Esophagus squamous epithelium (tissue), 5 donors: ENCODE measurements at places on chromosomes 12 and 14.

GRCh38 chr14:101882141-101882935, 82.0 kb upstream of the DYNC1H1 start:
- no peak for DNase-seq

DNA sequence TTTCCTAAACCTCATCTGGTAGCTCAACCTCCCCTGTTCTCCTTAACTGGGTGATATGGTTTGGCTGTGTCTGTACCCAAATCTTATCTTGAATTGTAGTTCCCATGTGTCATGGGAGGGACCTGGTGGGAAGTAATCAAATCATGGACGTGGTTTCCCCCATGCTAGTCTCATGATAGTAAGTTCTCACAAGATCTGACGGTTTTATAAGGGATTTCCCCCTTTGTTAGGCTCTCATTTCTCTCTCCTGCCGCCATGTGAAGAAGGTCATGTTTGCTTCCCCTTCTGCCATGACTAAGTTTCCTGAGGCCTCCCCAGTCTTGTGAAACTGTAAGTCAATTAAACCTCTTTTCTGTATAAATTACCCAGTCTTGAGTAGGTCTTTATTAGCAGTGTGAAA, 19.5 kb downstream of the COX16 start:
- no peak for DNase-seq

DNA sequence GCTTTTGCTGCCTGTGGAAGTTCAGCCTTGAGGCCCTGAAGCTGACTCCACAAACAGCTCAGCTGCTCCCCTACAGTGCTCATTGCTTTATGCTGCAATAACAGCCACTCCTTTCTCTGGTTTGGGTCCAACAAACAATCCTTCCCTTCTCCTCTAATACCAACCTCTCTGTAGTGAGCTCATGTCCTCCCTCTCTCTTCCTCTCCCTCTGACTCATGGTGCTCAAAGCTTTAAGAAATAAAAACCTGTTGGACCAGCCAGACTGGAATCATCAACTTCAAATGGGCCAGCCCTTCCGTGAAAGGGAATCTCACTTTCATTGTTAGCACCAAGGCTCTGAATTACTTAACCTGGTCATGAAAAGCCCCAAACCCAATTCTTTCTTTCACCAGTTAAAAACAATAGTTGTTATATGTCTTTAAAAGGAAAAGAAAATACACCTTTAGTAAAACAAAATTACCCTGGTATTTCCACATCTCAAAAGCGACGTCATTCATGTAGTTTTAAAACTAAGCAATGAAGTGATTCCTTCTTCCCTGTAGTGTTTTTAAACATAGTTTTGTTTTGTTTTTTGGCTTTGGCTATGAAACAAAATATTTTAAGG, 126.4 kb downstream of the DUSP6 start:
- no peak for DNase-seq

DNA sequence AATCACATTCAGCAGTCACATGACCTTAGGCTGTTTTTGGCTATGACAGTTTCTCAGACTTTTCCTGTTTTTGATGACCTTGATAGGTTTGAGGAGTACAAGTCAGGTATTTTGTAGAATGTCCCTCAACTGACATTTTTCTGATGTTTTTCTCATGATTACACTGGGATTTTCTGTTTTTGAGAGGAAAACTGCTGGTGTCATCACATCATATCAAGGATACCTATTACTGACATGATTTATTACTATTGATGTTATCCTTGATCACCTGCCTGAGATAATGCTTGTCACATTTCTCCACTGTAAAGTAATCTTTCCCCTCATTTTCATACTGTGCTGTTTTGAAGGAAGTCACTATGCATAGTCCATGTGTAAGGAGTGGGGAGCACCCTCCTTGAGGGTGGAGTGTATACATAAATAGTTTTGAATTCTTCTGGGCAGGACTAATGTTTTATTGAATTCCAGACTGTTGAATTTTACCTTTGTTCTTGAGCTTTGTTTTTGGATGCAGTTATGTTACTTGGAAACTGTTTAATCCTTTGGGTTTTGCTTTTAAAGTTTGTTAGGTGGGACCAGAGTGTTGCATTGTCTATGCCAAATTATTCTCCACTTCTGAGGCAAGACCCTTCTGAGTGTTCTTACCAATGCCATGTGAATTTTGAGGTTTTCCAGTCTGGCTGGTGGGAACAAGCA, 444.5 kb upstream of the FAR2 start:
- no peak for DNase-seq

- DNase-seq = no peak
Observed at GRCh38 chr12:56120158-56120846, 2.2 kb downstream of the ZC3H10 start.

DNA sequence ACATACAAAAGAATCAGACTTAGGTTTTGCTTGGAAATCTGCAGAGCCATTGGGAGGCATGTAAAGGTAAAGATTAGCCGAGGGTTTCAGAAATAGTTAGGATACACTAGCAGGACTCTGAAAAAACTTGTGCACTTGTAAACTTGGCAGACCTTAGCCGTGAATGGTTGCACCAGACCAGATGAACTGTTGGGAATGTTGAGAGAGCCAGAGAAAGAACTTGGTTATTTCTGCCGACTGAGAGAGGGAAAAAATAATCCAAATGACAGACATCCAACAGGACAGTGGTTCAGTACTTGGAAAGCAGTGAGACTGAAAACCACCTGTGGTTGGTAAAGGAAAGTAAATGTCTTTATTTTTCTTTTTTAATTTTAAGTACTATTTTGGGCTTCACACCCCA, 222.5 kb upstream of the DDHD1 start:
- no peak for DNase-seq

DNA sequence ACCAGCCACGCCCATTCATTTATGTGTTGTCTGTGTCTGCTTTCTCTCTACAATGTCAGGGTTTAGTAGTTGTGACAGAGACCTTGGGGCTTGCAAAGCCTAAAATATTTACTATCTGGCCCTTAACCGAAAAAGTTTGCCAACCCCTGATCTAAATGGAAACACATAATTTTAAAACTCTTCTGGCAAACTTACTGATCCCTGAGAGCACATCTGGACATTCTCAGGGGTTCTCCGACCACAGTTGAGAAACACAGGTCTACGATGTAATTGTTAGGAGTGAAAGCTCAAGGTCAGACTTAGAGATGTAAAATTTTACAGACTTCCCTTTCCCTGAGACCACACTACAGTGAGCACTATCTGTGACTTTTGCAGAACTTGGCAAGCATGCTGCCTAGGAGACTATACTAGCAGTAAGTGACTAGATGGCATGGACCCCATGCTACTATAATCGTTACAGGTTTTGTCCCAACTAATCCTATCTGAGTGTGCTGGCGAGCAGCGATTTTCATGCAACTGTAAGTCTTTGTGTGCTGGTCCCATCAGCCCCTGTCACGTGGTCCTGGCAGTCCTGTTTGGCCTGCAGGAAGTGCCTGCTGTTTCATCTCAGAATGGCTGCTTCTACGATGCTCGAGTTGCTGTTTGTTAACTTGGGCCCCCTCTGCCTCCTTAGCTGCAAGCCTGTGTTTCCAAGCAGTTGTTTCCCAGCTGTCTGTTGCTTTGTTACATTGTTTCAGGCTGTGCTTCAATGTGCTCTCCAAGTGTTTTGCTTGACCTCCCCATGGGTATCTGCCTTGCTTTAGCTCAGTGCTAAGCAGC, 21.6 kb downstream of the TMTC2 start:
- DNase-seq = no peak

- DNase-seq = no peak
Observed at GRCh38 chr12:122884860-122885259, 11.1 kb downstream of the VPS37B start.

- DNase-seq = no peak
Observed at GRCh38 chr12:110582276-110583136, 612 bp downstream of the PPTC7 start.

GRCh38 chr12:40889329-40889728, 197.1 kb downstream of the CNTN1 start:
- no peak for DNase-seq

GRCh38 chr12:124719231-124719630, 144.4 kb downstream of the SCARB1 start:
- no peak for DNase-seq

- DNase-seq = no peak
Observed at GRCh38 chr12:2233034-2233433, 180.2 kb downstream of the CACNA1C start.

- DNase-seq = no peak
Observed at GRCh38 chr12:71469258-71469750, 29.7 kb downstream of the LGR5 start.

DNA sequence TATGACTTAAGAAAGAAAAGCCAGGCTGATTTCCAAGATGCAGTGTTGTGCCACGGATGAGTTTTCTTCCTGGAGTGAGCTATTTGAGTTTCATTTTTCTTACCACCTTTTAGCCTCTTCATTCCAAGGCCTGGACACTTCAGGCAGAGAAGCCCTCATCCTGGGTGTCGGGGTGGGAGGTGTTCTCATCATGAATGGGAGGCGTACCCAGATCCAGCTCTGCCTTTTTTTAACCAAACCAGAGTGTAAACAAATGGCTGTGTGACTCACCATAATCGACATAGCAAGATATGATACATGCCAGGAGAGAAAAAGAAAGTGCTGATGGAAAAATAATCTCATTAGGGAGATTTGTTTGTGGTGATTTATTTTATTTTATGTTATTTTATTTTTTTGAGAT, 79.9 kb downstream of the ARF6 start:
- DNase-seq = no peak

DNA sequence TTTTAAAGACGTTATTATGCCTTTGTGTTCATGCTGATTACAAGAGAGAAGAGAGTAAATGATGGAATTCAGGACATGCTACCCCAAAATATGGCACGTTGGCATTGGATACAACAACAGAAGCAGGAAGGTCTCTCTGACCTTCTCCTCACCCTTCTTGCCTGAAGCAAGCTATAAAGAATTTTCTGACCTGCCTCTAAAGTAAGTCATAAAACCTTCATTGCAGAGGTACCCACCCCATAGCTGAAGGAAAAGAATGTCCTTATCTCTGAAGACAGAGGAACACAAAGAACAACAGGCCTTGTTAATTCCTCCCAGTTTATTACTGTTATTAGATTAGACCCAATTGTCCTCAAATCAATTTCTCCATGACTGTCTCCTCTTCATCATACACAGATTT, 176.2 kb downstream of the FBXL14 start:
- DNase-seq = no peak

- no peak for DNase-seq
Observed at GRCh38 chr12:132954471-132955048, 1.5 kb downstream of the ZNF605 start.

- no peak for DNase-seq
Observed at GRCh38 chr12:3076730-3077571, at the start of gene TSPAN9. TSS of gene TSPAN9 (plus strand) at chr12:3077379. CDS start at chr12:3201194, 123,815 bp downstream.

DNA sequence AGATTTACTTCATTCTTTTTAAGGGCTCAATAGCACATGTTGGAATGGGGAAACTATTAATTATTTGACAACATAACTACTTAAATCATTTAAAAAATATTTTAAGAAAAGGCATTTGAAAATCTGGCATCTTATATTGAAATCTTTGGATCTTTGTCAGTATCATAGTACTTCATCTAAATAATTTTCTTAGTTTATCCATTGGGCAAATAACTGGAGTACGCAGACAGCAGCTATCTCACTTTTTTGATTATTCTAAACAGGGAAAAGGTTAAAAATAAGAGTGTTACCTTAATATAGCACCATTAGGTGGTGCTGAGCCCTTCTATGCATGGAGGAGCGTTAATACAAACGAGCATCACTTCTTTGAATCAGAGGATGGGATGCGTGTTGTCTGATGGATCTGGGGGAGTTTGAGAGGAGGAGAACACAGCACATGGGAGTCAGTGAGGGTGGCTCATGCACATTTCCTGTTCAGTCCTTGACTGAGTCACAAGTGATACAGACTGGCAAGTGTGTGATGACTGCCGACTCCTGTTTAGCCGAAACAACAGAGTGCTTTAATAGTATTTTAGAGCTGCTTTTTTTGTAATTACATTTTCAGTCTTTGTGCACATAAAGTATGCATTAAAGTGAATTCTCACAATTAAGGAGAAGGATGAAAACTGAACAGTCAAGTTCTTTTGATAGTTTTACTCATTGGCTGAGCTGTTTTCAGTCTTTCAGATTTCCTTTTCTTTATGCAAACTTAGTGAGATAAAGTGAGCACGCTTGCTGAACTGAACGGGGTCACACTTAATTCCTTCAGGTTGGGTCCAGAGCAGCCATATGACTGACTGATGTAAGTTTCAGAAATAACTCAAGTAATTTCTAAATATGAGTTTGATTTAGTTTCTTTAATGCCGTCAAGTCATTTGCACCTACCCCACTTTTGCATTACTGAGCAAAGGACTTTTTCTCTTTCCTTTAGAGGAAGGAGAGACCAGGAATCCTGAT, 92.7 kb downstream of the DIP2B start:
- DNase-seq = no peak

GRCh38 chr12:132356691-132357622, 27.6 kb upstream of the GALNT9 start:
- no peak for DNase-seq

DNA sequence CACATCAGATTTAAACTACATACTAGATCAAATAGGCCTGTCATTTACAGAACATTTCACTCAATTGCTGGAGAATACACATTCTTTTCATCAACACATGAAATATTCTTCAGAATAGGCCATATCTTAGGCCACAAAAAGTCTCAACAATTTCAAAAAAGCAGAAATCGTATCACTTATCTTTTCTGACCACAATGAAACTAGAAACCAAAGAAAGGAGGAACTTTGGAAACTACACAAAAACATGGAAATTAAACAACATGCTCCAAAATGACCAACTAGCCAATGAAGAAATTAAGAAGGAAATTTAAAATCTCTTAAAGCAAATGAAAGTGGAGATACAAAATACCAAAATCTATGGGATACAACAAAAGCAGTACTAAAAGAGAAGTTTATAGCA, 35.1 kb downstream of the PARP11 start:
- DNase-seq = no peak

GRCh38 chr12:111405859-111406473, at the start of gene SH2B3:
TSS of gene SH2B3 (plus strand) at chr12:111405923. CDS start at chr12:111418146, 12,223 bp downstream.
- no peak for DNase-seq

DNA sequence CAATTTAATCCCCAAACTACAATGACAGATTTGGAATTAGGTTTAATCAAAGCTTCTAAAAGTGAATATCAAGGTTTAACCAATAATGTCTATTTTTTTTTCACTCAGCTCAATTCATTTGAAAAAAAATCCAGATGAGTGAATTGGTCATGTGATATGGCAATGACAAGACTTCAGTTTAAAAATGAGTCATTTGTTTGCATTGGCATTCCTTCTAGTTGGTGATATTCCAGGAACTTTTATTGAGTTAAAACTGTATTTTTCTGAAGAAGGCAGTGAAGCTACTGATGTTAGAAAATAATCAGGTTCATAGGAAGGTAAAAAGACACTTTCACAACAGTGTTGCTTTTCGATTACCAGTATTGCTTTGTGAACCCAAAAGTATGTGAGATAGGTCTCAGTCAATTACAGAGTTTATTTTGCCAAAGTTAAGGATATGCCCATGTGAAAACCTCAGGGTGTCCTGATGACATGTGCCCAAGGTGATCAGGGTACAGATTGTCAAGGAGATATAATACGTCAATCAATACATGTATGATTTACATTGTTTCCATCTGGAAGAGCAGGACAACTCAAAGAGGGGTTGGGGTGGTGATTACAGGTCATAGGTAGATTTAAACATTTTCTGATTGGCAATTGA, 1214.9 kb downstream of the GALC start:
- no peak for DNase-seq

GRCh38 chr12:52903855-52904508, 894 bp downstream of the KRT8 start:
- no peak for DNase-seq
